ENCODE measurements at places on chromosomes 2 and 18.
A peak's percentile ranks its signal among the peaks of the same experiment; 100 is the strongest.

GRCh38 chr2:12257476-12257875 is 459.3 kb upstream of the TRIB2 start:
- DNase-seq = no peak

DNA sequence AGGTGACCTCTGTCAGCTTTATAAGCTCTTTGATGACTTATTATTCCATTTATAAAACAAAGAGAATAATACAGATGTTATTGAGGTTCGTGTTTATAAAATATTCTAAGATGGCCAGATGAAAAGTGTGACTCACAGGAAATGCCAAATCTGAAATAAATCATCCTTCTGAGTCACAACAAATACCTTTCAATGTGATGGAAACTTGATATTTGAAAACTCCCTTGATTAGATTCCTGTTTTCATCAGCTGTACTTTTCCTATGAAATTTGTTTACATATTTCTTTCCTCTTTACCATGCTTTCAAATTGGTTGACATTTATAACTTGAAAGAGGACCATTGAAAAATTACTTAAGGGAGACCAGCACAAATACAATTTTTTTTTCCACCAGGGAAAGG is 30.6 kb upstream of the PPP1R1C start:
- DNase-seq = peak; percentile 10

GRCh38 chr2:238105506-238106338 is 5.6 kb downstream of the ESPNL start:
- DNase-seq = no peak

GRCh38 chr2:140905083-140905781 is 1225.6 kb downstream of the LRP1B start:
- DNase-seq = no peak

DNA sequence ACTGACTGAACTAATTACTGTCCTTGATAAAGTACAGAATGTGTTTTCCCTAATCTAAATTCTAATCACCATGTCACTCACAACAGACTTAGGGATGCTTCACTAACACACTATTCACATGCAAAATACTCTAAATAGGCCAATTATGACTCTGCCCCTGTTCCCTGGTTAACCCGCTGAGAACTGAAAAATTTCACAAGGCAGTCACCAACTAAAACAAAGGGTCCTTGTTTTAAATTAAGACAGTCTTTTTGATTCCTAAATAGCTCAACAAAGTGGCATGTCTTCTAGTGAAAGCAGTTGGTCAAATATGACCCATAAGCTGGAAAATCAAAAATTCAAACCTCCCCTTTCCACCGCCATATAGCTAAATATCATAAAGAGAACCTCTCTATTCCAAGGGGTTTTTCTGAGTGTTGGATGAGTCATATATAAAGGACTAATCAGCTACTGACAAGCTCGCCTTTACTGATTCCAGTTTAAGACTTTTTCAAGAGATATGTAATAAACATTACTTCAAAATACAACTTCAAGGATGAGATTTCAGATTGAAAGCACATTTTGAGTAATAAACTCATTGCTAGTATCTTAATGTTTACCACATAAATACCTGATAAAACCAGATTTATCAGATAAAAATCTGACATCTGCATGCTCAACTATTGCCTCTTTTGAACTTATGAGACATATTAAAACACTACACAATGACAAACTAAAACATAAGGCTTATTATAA is 235.8 kb downstream of the TCF4 start:
- no peak for DNase-seq

GRCh38 chr2:186751790-186752189 is 57.9 kb downstream of the FAM171B start:
- DNase-seq = no peak

- no peak for DNase-seq
Observed at GRCh38 chr2:118527571-118527970, 319.9 kb downstream of the EN1 start.

GRCh38 chr2:129748653-129749052 is 230.8 kb upstream of the RAB6C start:
- DNase-seq = no peak

DNA sequence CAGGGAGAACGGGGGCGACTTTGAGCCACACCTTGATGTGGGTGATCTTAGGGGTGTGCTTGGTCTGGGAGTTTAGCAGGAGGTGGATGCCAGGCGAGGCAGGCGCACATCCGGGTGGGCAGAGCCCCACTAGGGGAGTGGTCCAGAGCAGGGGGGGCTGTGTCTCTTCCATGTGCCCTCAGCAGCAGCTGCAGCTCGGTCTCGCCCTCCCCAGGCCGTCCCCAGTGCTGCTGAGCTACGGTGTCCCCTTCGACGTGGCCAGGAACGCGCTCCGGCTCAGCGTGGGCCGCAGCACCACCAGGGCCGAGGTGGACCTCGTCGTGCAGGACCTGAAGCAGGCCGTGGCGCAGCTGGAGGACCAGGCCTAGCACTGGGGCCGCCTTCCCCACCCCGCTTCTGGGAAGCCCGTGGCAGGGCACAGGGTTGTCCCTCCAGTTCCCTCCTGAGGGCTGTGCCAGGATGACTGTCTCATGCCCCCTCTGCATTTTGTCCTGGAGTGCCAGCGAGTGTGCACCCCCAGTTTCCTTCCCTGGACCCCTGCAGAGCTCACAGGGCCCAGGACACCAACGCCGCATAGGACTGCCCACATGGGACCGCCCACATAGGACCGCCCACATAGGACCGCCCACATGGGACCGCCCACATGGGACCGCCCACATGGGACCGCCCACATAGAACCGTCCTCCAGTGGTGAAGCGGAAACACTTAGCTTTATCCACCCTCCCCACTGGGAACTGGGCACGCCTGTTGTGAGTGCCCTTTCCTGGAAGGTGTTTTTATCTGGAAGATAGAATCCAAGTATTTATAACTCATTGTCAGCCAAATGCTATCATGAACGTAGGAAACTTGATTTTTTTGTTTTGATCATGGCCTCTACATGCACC is 1.9 kb upstream of the ESPNL start:
- DNase-seq = no peak

- no peak for DNase-seq
Observed at GRCh38 chr18:54386043-54386442, 28.3 kb downstream of the C18orf54 start.

DNA sequence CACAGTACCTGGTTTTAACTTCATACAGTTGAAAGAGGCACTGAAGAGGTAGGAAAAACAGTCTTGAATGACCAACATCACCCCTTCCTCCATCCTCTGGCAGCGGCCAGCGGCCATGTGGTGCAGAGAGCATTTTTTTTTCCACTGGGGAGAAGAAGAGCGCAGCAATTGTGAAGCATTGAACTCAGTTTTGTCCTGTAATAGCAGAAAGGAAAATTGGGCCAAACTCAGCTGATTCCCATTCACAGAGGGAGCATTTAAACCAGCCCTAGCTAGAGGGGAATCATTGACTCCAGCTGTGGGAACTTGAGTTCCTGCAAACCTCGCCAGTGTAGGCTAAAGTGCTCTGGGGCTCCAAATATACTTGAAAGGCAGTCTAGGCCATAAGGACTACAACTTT is 316.6 kb upstream of the CHST9 start:
- no peak for DNase-seq

GRCh38 chr2:24511894-24512293 is 20.8 kb downstream of the NCOA1 start:
- DNase-seq = no peak

All from H4 (cell line).